Posterior vena cava (tissue), 2 donors: ENCODE measurements at places on chromosomes 2 and 18. TPM values are rescaled to one million over a fixed set of nuclear protein-coding genes. Genes with fewer than 3 reads are reported as not detected.

Gene SLC11A1
- 77.1 TPM for total RNA-seq

Gene RFTN2
- 11.4 TPM for total RNA-seq

Gene IL1RN
- 3.0 TPM for total RNA-seq

Gene IL36B
- not detected for total RNA-seq

Gene ID2
- 82.2 TPM for total RNA-seq

Gene DSG4
- not detected for total RNA-seq

Gene SLC35G4
- total RNA-seq = not detected

Gene YES1
- total RNA-seq = 28.7 TPM

Gene ANKMY1
- 12.9 TPM for total RNA-seq

Gene TTN
- 6.7 TPM for total RNA-seq

Gene OR6B2
- total RNA-seq = not detected

DNA sequence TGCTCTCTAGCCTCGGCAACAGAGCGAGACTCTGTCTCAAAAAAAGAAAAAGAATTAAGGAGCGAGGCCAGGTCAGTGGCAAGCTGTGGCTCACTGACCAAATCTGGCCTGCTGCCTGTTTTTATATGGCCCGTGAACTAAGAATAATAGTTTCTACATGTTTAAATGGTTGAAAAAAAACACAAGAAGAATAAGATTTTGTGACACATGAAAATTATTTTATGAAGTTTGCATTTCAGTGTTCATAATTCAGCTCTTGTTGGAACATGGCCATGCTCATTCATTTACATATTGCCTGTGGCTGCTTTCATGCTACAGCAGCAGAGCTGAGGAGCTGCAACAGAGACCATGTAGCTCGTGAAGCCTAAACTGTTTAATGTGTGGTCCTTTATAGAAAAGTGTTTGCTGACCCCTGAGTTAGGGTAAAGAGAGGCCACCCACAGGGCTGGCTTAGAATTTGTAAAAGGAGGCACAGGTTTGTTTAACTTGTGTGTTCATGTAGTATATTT is 59.5 kb downstream of the MFSD6 start:
- no peak for DNase-seq

- peak; percentile 89 for DNase-seq
Observed at GRCh38 chr2:101124643-101125366, 26.4 kb downstream of the TBC1D8 start.

DNA sequence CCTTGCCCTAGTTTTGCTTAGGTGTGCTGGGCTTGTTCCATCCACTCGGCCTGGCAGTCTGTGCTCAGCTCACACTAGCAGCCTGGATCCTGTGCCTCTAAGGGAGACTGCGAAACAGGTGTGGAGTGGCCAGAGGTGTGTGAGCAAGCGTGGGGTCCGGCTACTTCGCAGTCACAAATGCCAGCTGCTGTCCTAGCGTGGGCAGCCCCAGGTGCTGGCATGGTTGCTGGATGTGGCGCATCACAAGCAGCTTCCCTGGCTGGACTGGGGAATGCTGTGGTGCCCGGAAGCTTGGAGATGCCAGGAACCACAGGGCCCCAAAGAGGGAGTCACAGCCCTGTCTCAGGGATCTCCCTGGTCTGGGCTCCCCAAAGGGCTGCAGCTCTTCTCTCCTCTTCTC is 119.0 kb upstream of the TMEFF2 start:
- DNase-seq = peak; percentile 41

DNA sequence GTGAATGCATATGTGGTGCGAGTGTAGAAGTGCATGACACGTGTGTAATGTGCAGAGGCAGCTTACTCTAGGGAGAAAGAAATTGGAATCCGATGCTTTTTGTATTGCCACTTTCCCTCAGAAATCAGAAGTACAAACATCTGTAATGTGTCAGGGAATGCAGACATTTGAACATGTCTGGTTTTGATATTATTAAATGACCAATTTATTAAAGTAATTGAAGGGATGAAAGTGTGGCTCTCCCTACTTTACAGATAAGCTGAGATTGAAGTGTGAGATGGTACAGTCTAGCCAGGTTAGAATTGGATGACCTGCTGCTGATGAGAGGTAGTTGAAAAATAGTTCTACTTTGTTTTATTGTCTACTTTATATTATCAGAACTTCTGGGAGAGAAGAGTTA is 74.5 kb upstream of the NT5C1B start:
- DNase-seq = no peak

- no peak for DNase-seq
Observed at GRCh38 chr2:182187130-182187529, 201.5 kb downstream of the PPP1R1C start.

DNA sequence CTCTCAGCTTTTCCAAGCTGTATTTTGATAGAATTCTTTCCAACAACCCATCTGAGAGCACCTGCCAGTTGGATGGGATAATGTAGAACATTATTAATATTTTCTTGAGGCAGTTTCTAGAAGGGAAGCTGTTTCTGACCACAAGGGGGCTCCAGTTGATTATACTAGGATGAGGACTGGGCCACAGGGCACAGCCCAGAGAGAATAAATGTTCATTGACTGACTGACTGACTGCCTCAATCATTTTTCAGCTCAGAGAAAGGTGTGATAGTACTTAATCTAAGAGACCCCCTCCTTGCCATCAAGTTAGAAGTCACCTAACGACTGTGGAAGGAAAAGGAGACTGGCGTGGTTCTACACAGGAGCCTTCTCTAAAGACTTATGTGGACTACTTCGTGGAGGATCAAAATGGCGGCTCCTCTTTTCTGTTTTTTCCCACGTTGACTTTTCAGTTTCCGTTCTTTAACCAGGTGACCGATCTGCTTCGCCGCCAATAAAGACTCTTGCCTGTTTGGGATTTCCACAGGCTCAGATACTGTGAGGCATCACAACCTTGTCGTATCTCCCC is 31.9 kb upstream of the CREG2 start:
- no peak for DNase-seq

- no peak for DNase-seq
Observed at GRCh38 chr2:110881908-110882307, 149.5 kb downstream of the ACOXL start.

- DNase-seq = no peak
Observed at GRCh38 chr2:3405876-3406275, 26.4 kb downstream of the TRAPPC12 start.

DNA sequence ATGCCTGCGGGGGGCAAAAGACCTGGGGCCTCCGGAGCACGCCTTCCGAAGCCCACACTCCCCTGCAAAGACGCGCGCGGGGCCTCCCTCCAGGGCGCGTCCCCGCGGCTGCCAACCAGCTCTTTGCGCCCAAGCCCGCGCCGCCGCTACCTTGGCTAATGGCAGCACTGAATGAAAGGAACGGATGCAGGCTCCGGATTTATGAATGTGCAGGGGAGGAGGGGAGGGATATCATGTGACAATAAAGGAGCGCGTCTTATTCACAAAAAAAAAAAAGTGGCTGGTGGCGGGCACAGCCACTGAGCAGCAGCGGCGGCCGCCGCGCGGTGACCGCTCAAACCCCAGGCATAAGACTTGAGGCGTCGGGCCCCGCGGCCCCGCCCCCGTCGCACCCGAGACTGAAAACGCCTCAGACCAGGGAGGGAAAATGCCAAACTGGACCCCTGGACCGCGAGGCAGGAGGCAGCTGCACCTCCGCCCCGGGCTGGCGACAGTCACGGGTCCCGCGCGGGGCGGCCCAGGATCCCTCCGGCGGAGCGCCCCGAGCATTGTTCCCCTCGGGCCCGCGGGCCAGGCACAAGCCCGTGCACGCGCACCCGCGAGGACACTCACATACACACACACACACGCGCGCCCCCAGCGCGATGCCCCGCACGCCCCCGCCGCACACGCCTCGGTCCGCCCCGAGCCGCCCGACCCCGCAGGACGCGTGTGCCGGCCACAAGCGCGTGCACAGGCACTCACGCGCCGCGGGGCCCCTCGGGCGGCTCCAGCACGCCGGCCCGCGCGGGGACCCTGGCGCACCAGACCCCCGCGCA is 1.6 kb downstream of the SPRED2 start:
- peak; percentile 84 for DNase-seq

DNA sequence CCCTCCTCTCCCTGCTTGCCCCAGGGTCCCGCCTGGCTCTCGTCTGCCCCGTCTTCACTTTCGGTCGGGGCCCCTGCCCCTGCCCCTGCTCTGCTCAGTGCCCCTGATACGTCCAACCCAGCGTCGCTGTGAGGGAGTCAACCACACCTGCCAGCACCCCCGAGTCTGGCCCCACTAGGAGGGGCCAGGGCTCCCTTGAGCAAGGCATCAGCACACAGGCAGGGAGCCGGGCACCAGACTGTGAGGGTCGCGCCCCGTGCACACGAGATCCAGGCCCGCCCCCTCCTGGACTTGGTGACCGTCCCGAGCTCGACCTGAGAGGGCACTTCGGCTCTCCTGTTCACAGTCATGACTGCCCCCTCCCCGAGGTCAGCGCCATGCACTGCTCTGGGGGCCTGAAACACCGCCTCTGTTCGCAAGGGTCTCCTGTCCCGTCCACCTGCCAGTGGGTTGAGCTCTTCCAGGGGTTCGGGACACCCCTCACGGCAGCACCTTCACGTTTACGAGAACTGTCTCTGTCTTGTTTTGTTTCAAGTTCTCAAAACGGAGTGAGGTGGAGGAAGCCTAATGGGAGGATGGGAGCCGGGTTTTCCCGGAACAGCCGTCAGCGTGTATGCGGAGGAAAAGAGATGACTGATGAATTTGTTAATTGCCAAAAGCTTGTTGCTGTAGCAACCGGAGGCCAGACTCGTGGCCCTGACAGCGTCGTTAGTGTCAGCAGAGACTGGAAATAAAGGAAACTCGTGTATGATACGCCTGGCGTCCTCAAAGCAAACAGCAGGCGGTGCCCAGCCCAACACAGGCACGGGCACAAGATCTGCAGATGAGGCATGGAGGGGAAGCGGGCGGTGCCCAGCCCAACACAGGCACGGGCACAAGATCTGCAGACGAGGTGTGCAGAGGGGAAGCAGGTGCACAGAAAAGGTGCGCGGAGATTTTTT is 48.2 kb upstream of the KCNG2 start:
- DNase-seq = peak; percentile 62

DNA sequence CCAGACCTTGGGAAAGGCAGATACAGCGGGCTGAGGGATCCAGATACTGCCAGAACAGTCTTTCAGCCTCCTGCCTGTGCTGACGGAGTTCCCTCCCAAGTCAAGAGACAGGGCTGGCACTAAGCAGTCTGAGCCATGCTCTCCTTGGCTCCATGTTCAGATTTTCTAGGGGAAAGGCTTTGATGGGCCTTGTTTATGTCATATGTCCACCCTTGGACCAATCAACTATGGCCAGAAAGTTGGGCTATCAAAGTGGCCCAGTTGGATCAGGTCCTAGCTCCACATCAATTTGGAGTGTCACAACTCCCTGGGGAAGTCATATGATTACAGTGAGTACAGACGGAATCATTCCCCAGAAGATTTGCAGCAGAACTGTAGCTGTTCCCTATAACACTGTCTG is 152.0 kb downstream of the GREB1L start:
- DNase-seq = no peak
